ENCODE measurements at places on chromosomes 4 and X.

DNA sequence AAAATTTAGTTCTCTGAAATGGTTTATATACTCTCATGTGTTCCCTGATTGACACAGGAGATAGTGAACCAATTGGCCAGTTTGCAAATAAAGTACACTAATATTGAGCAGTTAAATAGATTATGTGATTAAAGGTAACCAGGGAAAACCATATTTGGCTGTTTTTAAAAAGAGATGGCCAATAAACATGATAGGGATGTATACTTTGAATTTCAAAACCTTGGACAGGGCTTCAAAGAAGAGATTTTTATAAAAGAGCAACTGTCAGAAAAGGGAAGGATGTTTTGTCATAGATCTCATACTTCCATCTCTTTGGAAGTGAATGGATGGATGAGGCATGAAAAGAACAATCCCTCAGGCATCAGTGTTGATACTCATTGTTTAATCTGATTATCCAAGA lies 825.3 kb downstream of the STIM2 start:
- DNase-seq, result no peak

DNA sequence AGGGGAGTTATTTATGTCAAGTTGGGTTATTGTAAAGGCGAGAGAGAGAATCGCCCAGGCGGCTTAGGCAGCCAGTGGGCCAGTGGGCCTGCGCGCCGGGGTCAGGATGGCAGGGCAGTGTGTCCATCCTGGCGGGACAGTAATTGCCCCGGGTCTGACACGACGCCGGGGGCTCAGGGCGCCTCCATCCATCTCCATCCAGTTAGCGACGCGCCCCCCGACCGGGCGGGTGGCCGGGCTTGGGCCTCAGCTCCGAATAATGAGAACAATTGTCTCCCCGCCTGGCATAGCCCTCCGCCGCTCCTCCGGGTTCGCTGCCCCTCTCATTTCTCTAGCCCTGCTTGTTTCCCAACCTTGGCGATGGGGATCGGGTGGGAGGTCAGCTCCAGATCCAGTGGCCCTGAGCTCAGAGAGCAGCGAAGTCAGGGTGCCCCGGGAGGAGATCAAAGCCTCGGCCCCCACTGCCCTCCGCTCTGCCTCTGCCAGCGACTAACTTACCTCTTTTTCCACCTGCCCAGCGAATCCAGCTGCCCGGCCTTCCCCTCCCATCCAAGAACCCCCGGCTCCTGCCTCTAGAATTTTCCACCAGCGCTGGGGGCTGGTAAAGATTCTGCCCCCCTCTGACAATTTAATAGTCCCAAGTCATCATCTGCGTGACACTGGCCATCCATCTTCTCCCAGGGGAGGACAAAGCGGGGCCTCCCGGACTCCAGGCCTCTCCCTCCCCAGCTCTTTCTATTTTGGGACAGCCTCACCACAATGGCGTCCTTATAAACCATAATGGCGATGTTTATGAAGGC lies 56.9 kb upstream of the TMEM33 start:
- no peak for DNase-seq

DNA sequence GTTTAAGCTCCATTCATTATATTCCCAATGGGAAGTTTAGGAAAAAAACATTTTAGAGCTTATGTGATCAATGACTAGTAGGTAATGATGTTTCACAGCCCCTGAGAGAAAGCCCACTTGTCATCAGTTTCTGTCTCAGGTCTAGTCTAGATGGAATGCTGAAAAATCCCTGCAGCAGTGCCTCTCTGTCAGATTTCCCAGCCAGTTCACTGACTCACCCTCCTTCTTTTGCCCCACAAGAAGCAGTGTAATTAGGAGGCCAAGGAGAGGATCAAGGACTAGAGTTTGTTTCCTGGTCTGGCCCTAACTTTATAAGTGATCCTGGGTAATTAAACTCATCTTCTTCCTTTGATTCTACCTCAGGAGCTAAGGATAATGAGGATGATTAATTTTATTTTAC lies 118.7 kb upstream of the ANXA3 start:
- no peak for DNase-seq

- DNase-seq, result no peak
Observed at GRCh38 chr4:100492129-100492528, 25.7 kb downstream of the EMCN start.

- DNase-seq, result no peak
Observed at GRCh38 chr4:164856396-164856795, 20.6 kb upstream of the APELA start.
